Large intestine (tissue), 12 donors: ENCODE measurements at places on chromosomes 7 and 10. TPM values are rescaled to one million over a fixed set of nuclear protein-coding genes. Genes with fewer than 3 reads are reported as not detected.

GRCh38 chr7:84175461-84175860 is 19.1 kb downstream of the SEMA3A start:
- DNase-seq, result no peak

DNA sequence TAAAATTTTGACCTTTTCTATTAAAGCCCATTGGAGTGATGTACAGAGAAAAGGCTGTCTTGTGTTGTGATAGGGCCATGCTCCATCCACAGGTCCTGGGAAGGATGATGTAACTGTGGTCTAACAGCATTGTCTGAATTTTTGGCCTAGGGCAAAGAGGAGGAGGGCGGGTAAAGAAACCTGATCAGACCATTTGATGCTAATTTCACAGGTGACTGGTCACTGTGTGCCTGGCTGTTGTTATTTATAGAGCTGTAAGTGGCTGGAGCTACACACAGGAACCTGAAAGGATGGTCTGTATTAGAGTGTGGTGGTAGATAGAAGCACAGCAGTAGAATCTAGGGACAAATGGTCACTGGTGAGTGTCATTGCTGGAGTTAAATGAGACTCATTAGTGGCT is 182.1 kb downstream of the AUTS2 start:
- DNase-seq, result no peak

PLAC9 gene
- polyA plus RNA-seq, result 17.8 TPM

GRCh38 chr10:75265856-75266255 is 30.1 kb upstream of the COMTD1 start:
- DNase-seq, result no peak

RABGEF1 gene
- polyA plus RNA-seq, result 25.0 TPM

DNA sequence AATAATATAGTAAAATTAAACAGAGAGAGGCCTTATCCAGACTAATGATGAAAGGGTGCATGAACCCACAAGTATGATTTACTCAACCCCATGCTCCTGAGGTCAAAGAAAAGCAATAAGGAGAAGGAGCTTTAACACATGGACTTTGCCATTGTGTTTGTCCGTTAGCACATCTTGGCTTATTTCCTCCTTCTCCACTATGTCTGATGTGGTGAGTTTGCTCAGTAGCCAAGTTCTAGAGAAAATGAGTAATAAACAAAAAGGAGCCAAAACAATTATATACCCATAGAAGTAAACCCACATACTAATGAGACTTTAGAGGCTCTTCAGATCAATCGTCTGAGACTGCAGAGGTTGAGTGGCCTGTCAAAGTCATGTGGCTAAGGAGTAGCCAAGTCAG is 26.1 kb upstream of the ADD3 start:
- peak; percentile 86 for DNase-seq

SORCS1 gene
- 6.5 TPM for polyA plus RNA-seq

TMEM273 gene
- polyA plus RNA-seq, result 5.5 TPM

- DNase-seq, result no peak
Measured at GRCh38 chr7:80763289-80763688, 124.8 kb downstream of the CD36 start.

DNA sequence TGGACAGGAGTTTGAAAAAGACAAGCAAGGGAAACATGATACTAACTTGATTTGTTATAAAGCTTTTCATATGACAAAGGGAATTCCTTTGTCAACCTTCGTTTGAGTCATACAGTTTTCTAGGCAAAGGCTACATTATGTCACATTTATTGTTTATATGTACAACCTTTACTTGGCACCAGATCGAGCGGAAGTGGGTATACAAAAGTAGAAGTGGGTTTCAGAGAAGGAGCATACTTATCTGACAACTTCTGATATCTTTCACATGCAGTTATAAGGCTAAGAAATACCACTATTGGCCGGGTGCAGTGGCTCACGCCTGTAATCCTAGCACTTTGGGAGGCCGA is 11.0 kb downstream of the STMP1 start:
- no peak for DNase-seq

RNF148 gene
- 0.12 TPM for polyA plus RNA-seq
